ENCODE measurements at places on chromosomes 6 and 20. TPM values are rescaled to one million over a fixed set of nuclear protein-coding genes. Genes with fewer than 3 reads are reported as not detected.

- no peak for DNase-seq
Observed at GRCh38 chr6:32697031-32697430, 30.6 kb upstream of the HLA-DQB1 start.

PBOV1 gene
- total RNA-seq, result not detected

GRCh38 chr6:2796861-2797260 is 31.7 kb downstream of the WRNIP1 start:
- no peak for DNase-seq

DNA sequence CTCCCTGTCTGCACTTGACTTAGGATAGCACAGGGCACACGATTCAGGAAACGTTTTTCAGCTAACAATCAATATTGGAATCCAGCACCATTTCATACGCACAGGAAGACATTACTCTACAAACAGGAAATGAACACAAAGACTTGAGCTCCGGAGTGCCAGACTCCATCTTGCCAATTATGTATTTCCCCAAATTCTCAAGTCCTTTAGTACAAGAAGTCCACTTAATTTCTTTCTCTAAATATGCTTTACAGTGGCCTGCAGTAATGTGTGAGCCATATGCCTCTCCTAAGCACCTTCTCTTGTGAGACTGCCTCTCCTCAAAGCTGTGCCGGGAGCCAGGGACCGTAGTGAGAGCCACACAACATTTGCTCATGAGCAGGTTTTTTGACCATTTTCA is 168.2 kb downstream of the THBS2 start:
- peak; percentile 4 for DNase-seq

DNA sequence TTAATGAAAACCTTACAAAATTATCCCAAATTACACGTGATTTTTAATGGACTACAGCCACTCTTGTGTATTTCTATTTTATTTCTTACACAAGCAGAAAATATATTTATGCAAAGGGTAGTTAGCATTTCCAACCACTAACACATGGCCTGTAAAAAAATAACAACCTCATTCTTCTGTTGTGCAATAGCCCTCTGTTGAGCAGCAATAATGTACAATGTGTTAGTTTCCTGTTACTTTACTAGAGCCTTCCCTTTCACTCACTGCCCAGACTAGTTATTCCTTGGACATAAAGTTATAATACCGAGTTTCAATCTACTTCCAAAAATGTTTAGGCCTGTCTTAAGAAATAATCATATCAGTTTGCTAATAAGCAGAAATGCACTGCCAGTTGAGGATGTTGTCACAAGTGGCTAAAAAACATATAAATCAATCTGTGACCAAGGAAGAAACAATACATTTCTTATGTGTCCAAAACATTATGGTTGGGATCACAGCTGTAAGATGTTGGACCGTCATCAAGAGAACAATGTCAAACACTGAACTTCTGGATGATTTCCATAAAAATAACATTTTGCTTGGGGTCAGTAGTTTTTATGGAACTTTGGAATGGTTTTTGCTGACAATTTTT is 73.6 kb upstream of the RNF146 start:
- peak; percentile 31 for DNase-seq

LPIN3 gene
- 1.5 TPM for total RNA-seq

All from dermis blood vessel endothelial cell (primary cell).